ENCODE measurements at places on chromosomes 7 and 10. TPM values are rescaled to one million over a fixed set of nuclear protein-coding genes. Genes with fewer than 3 reads are reported as not detected.

- no peak overlapping the region for H3K27ac ChIP-seq
- H3K27me3 ChIP-seq: no peaks in the 10 kb centered on the region
- no peaks in the 10 kb centered on the region for H3K36me3 ChIP-seq
- DNase-seq: no peak
These were observed 93.2 kb downstream of the SORCS1 start for GRCh38 chr10:107071301-107071700.

FOXI2 gene
- 1.4 TPM for total RNA-seq

STK31 gene
- 0.30 TPM for total RNA-seq

GRCh38 chr7:100745184-100745583 lies 11.8 kb downstream of the ZAN start:
- peaks cover 11% of the 10 kb centered on the region for H3K36me3 ChIP-seq
- H3K27ac ChIP-seq: peak overlapping the region; percentile 28
- H3K4me3 ChIP-seq: peak overlapping the region; percentile 62
- peaks cover 17% of the 10 kb centered on the region for H3K27me3 ChIP-seq
- H3K4me1 ChIP-seq: no peaks in the 10 kb centered on the region

DNA sequence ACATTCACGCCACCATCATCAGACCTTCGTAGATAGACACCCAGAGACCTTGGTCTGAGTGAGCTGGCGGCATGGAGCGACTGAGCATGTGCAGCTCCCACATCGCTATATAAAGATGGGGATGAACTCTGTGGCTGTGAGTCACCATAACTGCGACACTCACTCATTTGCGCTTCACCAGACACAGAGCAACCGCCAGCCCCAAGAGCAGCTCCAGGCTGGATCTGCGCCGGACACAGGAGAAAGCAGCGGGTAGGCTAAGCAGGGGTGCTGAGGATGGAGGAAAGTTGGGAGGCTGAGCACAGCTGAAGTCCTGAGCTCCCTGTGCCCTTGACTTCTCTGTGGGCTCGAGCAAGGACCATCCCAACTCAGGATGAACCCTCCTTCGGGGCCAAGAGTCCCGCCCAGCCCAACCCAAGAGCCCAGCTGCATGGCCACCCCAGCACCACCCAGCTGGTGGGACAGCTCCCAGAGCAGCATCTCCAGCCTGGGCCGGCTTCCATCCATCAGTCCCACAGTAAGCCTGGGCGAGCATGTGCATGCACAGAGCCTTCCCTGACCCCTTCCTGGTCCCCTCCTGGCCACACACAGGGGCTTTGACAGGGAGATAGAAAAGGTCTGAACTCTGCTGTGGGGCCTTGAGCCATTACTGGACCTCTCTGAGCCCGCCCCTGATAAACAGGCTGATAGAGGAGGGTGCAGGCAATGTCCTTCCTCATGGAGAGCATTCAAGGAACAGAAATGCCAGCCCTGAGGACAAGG lies at the start of gene OPN4:
Gene OPN4, plus strand, starts transcription at position 137 of the 762 bp plus-strand sequence. Its CDS starts 237 bp downstream, at position 374.
- peaks cover 7% of the 10 kb centered on the region for H3K4me1 ChIP-seq
- no peaks in the 10 kb centered on the region for H3K36me3 ChIP-seq
- H3K27me3 ChIP-seq: no peaks in the 10 kb centered on the region
- no peak for DNase-seq
- no peak within 1 kb of the TSS for H3K27ac ChIP-seq

- no peaks in the 10 kb centered on the region for H3K27me3 ChIP-seq
- no peak overlapping the region for H3K4me3 ChIP-seq
- no peaks in the 10 kb centered on the region for H3K36me3 ChIP-seq
- H3K27ac ChIP-seq: no peak overlapping the region
- H3K4me1 ChIP-seq: peaks cover 2% of the 10 kb centered on the region
These were observed 342.1 kb downstream of the SEMA3D start for GRCh38 chr7:84844771-84845170.

IFRD1 gene
- total RNA-seq: 31.2 TPM

PAOX gene
- total RNA-seq: 5.2 TPM

GCK gene
- total RNA-seq: 4.5 TPM

- no peaks in the 10 kb centered on the region for H3K36me3 ChIP-seq
- H3K27me3 ChIP-seq: no peaks in the 10 kb centered on the region
- no peak overlapping the region for H3K27ac ChIP-seq
- H3K4me1 ChIP-seq: no peaks in the 10 kb centered on the region
- H3K4me3 ChIP-seq: no peak overlapping the region
These were observed 55.7 kb downstream of the CSTF2T start for GRCh38 chr10:51643734-51644133.

DNA sequence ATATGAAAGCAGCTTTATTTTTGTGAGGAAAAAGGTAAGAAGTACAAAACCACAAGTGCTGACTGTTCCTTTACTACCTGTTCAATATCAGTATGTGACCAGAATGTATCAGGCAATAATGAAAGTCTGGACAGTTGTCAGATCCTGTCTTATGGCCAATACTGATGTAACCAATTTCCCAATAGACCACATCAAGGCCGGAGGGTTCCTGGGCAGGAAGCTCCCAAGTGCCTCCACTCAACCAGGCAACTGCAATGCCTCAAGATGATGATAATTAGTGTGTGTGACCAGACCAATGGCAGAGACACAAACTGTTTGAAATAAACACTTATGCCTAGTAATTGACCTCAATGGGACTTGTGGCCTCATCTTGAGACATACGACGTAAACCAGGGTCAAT lies 149.4 kb upstream of the ASAH2 start:
- H3K27me3 ChIP-seq: no peaks in the 10 kb centered on the region
- H3K27ac ChIP-seq: no peak overlapping the region
- no peak overlapping the region for H3K4me3 ChIP-seq
- H3K36me3 ChIP-seq: no peaks in the 10 kb centered on the region
- DNase-seq: no peak

NPSR1 gene
- not detected for total RNA-seq

GRCh38 chr7:94252971-94253370 lies 141.7 kb upstream of the COL1A2 start:
- H3K36me3 ChIP-seq: no peaks in the 10 kb centered on the region
- no peak overlapping the region for H3K27ac ChIP-seq
- peaks cover 5% of the 10 kb centered on the region for H3K27me3 ChIP-seq
- no peak overlapping the region for H3K4me3 ChIP-seq
- H3K4me1 ChIP-seq: peaks cover 12% of the 10 kb centered on the region

- peak; percentile 42 for DNase-seq
- H3K36me3 ChIP-seq: no peaks in the 10 kb centered on the region
- H3K4me3 ChIP-seq: peak overlapping the region; percentile 95
- peaks cover 20% of the 10 kb centered on the region for H3K4me1 ChIP-seq
- no peak overlapping the region for H3K27ac ChIP-seq
- H3K27me3 ChIP-seq: peaks cover 44% of the 10 kb centered on the region
These were observed 486 bp downstream of the HIPK2 start for GRCh38 chr7:139777133-139777891.

- H3K27me3 ChIP-seq: no peaks in the 10 kb centered on the region
- H3K4me1 ChIP-seq: peaks cover 27% of the 10 kb centered on the region
- peaks cover 2% of the 10 kb centered on the region for H3K36me3 ChIP-seq
- no peak overlapping the region for H3K4me3 ChIP-seq
- peak overlapping the region; percentile 47 for H3K27ac ChIP-seq
These were observed 76.7 kb downstream of the CALD1 start for GRCh38 chr7:134856091-134856490.

DNA sequence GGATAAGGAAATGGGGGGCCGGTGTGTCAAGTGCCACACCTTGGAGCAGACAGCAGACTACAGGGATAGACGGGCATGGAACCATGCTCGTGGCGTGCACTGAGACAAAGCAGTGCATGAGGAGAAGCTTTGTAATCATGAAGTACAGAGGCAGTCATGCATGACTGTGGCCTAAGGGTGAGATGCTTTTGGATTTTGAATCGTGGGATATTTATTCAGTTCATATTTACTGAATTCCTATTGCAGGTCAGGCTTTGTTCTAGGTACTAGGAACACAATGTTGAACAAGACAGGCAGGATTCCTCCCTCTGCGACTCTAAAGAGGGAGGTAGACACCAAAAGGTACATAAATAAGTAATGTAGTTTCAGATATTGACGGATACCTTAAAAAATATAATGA lies 597.6 kb downstream of the PARD3 start:
- no peaks in the 10 kb centered on the region for H3K36me3 ChIP-seq
- no peak for DNase-seq
- H3K27ac ChIP-seq: no peak overlapping the region
- H3K4me1 ChIP-seq: peaks cover 11% of the 10 kb centered on the region
- no peak overlapping the region for H3K4me3 ChIP-seq

ACTL6B gene
- 0.99 TPM for total RNA-seq

ARHGEF35 gene
- 39.2 TPM for total RNA-seq

WNT2 gene
- not detected for total RNA-seq

DNA sequence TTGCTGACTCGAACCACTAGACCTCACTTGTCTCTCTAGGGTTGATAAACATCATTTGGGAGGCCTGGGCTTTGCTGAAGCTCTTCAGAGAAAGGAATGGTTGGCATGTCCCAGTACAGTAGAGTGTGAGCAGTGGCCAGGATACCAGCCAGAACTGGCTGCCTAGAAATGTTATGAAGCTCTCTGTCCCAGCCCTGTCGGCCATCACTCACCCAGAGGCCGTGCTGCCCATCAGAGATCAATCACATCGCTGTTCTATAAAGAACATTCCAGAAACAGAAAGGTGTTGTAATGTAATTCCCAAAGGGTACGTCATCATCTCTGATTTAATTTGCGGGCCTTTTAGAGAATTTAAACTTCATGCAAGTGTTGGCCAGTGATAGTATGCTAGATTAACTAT lies 111.5 kb downstream of the PRPF18 start:
- no peak overlapping the region for H3K4me3 ChIP-seq
- H3K27ac ChIP-seq: peak overlapping the region; percentile 7
- peaks cover 44% of the 10 kb centered on the region for H3K36me3 ChIP-seq
- H3K4me1 ChIP-seq: peaks cover 16% of the 10 kb centered on the region
- no peaks in the 10 kb centered on the region for H3K27me3 ChIP-seq
- DNase-seq: no peak

DNA sequence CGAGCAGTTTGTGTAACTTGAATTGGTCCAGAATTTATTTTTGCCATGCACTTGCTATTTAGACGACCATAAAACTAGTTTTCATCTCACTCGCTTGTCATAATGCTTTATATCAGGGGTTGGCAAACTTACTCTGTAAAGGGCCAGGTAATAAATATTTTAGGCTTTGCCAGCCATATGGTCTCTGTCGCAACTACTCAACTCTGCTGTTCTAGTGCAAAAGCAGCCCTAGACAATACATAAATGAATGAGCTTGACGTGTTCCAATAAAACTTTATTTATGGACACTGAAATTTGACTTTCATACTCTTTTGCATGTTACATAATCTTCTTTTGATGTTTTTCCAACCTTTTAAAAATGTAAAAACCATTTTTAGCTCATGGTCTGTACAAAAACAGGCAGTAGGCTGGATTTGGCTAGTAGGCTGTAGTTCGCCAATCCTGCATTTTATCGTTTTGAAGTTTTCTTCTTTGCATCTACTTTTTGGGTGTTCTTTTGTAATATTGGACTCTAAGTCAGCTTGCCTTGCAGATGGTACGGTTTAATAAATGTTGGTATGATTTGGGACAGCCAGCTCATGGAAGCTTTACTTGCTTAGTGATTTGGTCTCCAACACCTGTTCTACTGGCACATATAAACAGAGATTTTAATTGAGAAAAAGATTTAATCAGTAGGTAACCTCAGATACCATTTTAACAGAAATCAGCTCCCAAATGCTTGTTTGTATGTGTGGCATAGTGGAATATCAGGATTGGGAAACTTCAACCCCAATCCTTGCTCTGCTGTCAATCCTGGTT lies 25.6 kb downstream of the SND1 start:
- H3K36me3 ChIP-seq: peaks cover 59% of the 10 kb centered on the region
- H3K4me3 ChIP-seq: no peak overlapping the region
- DNase-seq: no peak

- H3K36me3 ChIP-seq: no peaks in the 10 kb centered on the region
- no peak overlapping the region for H3K4me3 ChIP-seq
- no peak for DNase-seq
- no peak overlapping the region for H3K27ac ChIP-seq
These were observed 340.8 kb downstream of the SUGCT start for GRCh38 chr7:40475681-40475982.

DNA sequence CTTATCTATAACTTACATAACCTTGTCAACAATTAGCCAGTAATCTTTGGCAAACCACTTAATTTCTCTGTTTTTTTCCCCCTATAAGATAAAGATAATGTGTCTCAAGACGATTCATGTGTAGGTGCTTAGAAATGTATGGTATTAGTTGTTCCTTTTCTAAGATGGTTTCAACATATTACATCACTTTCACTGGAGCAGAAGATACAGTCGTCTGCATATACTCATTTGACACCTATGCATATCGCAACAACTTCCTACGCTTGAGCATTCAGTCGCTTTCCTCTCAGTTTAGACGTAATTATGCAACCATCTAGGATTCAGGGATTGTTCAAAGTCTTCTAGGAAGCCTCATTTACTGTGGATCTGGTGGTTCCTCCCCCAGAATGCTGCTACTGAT lies 396.7 kb downstream of the PHTF2 start:
- peaks cover 6% of the 10 kb centered on the region for H3K4me1 ChIP-seq
- no peak overlapping the region for H3K27ac ChIP-seq
- H3K27me3 ChIP-seq: no peaks in the 10 kb centered on the region
- no peaks in the 10 kb centered on the region for H3K36me3 ChIP-seq

- H3K27me3 ChIP-seq: peaks cover 3% of the 10 kb centered on the region
- H3K27ac ChIP-seq: no peak overlapping the region
- H3K36me3 ChIP-seq: peaks cover 31% of the 10 kb centered on the region
- DNase-seq: no peak
These were observed 283.5 kb upstream of the PPP2R2D start for GRCh38 chr10:131617113-131617858.

OPN1SW gene
- not detected for total RNA-seq

ITGB8 gene
- total RNA-seq: 1.8 TPM

EVX1 gene
- not detected for total RNA-seq

TMEM273 gene
- 0.27 TPM for total RNA-seq

GHRHR gene
- 4.0 TPM for total RNA-seq

ZDHHC16 gene
- 39.6 TPM for total RNA-seq

DNA sequence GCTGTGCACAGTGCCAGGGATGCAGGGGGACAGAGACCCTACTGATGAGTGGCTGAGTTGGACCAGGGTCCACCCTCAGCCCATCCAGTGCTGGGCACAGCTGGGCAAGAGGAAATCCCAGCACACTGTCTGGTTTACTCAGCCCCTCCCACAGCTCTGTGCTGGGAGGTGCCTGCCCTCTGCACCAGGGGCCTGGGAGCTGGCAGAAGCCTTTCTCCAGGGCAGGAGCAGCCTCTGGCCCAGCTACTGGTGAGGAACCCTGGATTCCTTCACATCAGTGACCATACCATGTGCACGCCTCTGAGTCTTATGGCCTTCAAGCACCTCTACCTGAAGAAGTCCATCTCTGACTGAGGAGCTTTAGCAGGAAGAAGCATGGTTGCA lies 25.9 kb upstream of the C10orf71 start:
- no peak overlapping the region for H3K4me3 ChIP-seq
- no peaks in the 10 kb centered on the region for H3K27me3 ChIP-seq
- H3K36me3 ChIP-seq: no peaks in the 10 kb centered on the region
- no peaks in the 10 kb centered on the region for H3K4me1 ChIP-seq
- no peak for DNase-seq

DNA sequence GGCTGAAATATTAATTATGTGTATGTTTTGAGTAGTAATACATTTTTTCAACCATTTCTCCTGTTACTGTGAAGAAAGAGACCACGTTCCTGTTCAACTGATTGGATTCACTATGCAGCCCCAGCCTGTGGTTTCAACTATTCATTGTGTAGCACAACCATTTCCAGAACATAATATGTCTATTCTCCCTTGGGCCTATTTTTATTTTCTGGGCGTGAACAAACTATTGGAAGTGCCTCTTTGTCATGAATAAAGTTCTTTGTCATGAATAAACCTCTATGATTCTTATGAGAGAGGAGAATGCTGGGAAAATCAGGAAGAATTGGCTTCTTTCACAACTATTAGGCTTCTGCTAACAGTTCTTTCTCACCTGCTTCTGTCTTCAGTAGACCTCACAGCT lies 152.4 kb downstream of the GNAT3 start:
- no peak overlapping the region for H3K4me3 ChIP-seq
- DNase-seq: no peak
- no peaks in the 10 kb centered on the region for H3K36me3 ChIP-seq
- H3K4me1 ChIP-seq: no peaks in the 10 kb centered on the region
- no peaks in the 10 kb centered on the region for H3K27me3 ChIP-seq

TMEM213 gene
- total RNA-seq: 0.11 TPM

All from WTC11 (cell line).